ENCODE measurements at places on chromosomes 12 and 14. TPM values are rescaled to one million over a fixed set of nuclear protein-coding genes. Genes with fewer than 3 reads are reported as not detected.

- no peak for DNase-seq
Observed at GRCh38 chr12:7638064-7638759, 27.5 kb downstream of the APOBEC1 start.

GRCh38 chr14:72894623-72895378 lies 900 bp upstream of the DPF3 start:
- peak; percentile 53 for DNase-seq

- no peak for DNase-seq
Observed at GRCh38 chr12:131100031-131100674, 146.4 kb downstream of the ADGRD1 start.

GRCh38 chr14:95055318-95055717 lies 102.0 kb downstream of the DICER1 start:
- no peak for DNase-seq

The COCH gene
- total RNA-seq, result 27.1 TPM

DNA sequence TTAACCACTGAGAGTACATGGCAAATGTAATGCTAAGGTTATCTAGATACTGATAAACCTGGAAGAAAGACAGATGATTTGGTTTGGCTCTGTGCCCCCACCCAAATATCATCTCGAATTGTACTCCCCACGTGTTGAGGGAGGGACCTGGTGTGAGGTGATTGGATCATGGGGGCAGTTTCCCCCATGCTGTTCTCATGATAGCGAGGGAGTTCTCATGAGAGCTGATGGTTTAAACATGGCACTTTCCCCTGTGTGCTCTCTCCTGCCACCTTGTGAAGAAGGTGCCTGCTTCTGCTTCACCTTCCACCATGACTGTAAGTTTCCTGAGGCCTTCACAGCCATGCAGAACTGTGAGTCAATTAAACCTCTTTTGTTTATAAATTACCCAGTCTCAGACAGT lies 14.2 kb downstream of the NOXRED1 start:
- peak; percentile 31 for DNase-seq

The HOXC12 gene
- not detected for total RNA-seq

Data from renal cortical epithelial cell (primary cell).